LNCaP clone FGC (cell line): ENCODE measurements at places on chromosomes 13 and 19.
A peak's percentile ranks its signal among the peaks of the same experiment; 100 is the strongest.

DNA sequence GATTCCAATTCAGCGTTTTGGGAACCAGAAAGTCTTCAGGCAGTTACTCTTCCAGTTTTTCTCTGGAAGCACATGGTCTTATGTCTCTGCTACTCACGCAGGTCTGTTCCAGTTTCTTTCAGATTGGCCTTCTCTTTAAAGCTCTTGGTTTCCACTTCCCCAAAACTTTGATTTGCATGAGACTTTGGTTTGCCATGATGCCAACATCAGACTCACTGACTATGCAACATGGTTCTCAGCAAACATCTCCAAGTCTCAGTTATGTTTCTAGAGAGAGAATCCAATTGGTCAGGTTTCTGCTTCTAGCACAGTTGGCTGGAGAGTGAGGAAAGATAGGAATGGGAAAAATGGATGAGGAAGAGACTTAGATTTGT is 3.1 kb downstream of the AKAP11 start:
- DNase-seq, result no peak

DNA sequence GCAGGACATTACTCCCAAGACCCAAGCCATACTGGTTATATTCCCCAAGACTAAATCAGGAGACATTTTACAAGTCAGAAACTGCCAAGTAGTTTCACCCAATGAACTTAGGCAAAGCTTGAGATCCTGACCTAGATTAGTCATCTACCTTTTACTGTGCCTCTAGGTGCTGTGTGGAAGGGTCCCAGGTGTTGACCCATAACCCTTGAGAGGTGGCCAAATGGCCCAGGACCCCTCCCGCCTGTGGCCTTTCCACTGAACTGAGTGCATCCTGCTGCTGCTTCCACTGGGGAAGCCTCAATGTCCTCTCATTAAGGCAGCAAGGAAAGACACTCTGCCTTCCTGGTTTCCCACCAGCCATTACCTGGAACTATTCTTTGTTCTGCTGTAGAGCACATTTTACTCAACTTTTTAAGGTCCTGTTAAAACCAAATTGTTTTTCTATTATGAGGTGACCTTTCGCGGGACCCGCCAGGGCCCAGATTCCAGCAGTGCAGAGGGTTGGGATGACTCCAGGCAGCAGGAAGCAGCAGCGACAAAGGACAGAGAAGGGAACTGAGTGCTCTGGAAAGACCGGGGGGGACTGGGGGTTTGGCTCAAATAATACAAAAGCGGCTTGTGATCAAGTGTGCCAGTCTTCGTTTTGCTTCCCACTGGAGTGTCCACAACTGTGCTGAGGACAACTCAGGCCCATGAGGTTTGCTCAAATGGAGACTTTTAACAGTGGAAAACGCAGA is 27.1 kb downstream of the ANKRD10 start:
- no peak for DNase-seq

DNA sequence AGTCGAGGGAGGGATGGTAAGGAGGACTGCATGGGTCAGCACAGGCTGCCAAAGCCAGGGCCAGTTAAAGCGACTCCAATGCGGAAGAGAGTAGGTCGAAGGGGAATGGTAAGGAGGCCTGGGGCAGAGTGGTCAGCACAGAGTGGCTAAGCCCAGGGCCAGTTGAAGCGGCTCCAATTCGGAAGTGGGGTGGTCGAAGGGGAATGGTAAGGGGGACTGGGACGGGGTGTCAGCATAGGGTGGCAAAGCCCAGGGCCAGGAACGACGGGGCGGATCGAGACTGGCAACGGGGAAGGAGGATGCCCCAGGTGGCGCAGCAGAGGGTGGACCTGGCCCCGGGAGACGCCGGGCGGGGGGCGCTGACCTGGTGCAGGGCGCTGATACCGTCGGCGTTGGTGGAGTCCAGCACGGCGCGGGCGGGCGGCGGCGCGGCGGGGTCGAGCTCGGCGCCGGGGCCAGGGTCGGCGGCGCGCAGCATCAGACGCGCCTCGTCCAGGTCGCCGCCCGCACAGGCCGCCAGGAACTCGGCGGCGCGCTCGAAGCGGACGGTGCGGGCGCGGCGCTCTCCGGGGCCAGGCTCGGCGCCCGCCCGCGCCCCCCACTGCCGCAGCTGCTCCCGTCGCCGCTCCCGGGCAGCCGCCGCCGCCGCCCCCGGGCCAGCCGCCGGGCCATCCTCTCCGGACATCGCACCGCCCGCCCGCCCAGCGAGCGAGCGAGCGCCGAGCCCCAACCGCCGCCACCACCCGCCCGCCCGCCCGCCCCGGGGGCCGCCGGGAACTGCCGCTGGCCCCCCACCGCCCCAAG is at the start of gene PPP1R12C:
Gene PPP1R12C, minus strand, starts transcription at position 779 of the 804 bp plus-strand sequence. Its CDS starts 94 bp downstream, at position 685.
- DNase-seq, result no peak

DNA sequence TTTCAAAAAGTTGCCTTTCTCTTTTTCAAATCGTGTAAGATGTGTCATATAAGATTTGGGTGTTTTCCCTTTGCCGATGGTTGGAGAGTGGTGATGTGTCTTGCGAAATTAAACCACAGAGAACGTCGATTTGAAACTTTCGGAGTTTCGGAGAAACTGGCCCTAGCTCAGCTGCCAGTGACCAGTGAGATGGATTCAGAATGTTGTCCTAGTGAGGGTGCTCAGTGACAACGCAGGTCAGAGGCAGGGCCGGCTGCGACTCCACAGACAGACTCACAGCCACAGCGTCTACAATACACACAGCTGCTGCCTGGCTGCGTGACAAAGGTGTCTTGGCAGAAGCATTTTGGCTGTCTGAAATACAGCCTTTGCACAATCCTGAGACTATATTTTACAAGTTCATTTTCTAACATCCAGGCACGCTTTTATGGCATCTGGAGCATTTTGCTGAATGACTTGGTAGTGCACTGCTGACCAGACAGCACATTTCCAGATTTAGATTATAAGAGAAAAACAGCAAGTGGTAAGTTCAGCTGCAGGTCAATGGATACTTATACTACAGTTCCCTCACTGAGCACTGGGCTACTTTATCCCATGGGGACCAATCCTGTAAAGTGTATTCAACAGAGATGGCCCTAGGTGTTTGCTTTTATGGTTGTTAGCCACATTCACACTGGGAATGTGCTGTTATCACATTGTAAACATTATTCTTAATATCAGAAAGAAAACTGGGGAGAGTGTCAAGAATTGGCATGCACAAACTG is 207.5 kb downstream of the KCNRG start:
- peak; percentile 41 for DNase-seq

DNA sequence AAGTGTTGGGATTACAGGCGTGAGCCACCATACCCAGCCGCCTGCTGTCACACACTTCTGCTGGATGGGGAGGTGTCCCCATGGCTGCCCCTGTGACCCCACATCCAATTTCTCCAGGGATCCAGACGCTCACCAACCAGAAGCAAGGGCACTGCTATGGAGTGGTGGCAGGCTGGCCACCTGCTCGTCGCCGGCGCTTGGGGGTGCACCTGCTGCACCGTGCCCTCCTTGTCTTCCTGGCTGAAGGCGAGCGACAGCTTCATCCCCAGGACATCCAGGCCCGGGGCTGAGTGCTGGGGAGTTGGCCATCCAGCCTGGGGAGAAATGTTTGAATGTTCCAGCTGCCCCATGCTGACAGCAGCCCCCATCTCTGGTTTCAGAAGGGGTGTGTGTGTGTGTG is 4.6 kb downstream of the ANKLE1 start:
- no peak for DNase-seq

- DNase-seq, result no peak
These were observed 100.4 kb downstream of the STK24 start for GRCh38 chr13:98476538-98476966.

GRCh38 chr13:94914895-94915294 is 202.6 kb upstream of the SOX21 start:
- DNase-seq, result no peak

GRCh38 chr19:11013771-11014170 is 52.9 kb downstream of the SMARCA4 start:
- no peak for DNase-seq

DNA sequence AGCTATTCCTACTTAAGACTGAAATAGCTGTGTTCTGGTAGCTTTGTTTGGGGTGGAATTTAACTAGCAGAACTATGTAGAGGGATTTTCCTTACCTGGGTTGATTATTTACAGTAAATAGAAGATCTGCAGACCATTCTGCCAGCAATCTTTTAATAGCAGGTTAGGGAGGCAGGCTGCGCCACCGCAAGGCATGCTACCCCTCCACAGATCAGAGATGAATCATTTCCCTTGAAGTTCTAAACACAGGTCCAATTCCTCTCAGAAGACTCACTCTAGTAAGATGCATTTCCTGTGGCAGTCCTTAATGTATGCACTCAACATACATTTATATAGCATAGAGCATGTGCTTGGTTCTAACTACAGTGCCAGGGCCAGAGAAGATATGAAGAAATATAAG is 109.0 kb downstream of the TNFRSF19 start:
- DNase-seq, result no peak

DNA sequence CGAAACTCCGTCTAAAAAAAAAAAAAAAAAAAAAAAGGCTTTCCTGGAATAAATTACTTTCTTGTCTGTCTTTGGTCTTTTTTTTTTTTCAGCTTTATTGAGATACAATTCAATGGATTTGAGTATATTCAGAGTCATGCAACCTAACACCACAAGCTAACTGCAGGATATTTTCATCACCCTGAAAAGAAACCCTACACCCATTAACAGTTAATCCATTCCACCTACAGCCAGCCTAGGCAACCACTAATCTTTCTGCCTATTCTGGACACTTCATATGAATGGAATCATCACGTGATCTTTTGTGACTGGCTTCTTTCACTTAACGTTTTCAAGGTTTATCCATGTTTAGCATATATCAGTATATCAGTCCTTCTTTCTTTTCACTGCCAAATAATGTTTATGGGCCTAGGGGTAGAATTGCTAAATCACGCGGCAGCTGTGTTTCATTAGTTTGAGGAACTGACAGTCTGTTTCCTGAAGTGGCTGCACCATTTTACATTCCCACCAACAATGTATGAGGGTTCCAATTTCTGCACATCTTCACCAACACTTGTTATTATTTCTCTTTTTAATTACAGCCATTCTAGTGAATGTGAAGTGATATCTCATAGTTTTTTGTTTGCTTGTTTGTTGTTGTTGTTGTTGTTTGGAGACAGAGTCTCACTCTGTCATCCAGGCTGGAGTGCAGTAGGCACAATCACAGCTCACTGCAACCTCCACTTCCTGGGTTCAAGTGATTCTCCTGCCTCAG is 19.9 kb downstream of the LRFN3 start:
- no peak for DNase-seq
